Panc1 (cell line): ENCODE measurements at places on chromosomes 3 and 15.

- DNase-seq = no peak
- H3K4me3 ChIP-seq = no peak overlapping the region
- no peaks in the 10 kb centered on the region for H3K27me3 ChIP-seq
- H3K4me1 ChIP-seq = no peaks in the 10 kb centered on the region
- no peaks in the 10 kb centered on the region for H3K36me3 ChIP-seq
Measured at GRCh38 chr3:154188437-154188836, 67.2 kb downstream of the ARHGEF26 start.

GRCh38 chr3:27756877-27757276, 34.8 kb upstream of the EOMES start:
- no peaks in the 10 kb centered on the region for H3K36me3 ChIP-seq
- no peak overlapping the region for H3K27ac ChIP-seq
- H3K4me3 ChIP-seq = no peak overlapping the region
- DNase-seq = no peak
- no peaks in the 10 kb centered on the region for H3K27me3 ChIP-seq

DNA sequence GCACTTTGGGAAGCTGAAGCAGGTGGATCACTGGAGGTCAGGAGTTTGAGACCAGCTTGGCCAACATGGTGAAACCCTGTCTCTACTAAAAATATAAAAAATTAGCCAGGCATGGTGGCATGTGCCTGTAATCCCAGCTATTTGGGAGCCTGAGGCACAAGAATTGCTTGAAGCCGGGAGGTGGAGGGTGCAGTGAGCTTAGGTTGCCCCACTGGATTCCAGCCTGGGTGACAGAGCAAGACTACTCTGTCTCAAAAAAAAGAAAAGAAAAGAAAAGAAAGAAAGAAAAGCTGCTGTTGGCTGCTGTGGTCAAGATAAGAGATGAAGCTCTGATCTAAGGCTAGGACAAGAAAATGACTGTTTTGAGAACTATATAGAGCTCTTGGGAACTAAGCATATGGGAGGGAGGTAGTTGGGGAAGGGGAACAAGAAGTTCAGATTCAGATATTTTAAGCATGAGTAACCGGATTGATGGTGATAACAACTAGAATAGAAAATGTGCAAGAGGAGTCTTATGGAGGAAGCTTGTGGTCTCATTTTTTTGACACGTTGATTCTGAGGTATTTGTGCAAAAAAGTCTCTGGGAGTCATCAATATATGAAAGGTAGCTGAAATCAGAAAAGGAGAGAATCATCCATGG, 25.7 kb downstream of the DNAH12 start:
- H3K27ac ChIP-seq = no peak overlapping the region
- no peak overlapping the region for H3K4me3 ChIP-seq
- no peak for DNase-seq
- no peaks in the 10 kb centered on the region for H3K27me3 ChIP-seq
- H3K4me1 ChIP-seq = no peaks in the 10 kb centered on the region

GRCh38 chr15:95712785-95713184, 617.7 kb upstream of the NR2F2 start:
- H3K4me1 ChIP-seq = no peaks in the 10 kb centered on the region
- H3K4me3 ChIP-seq = no peak overlapping the region
- no peak for DNase-seq
- H3K27me3 ChIP-seq = no peaks in the 10 kb centered on the region

GRCh38 chr3:61926923-61927322, 365.6 kb downstream of the PTPRG start:
- no peak overlapping the region for H3K27ac ChIP-seq
- H3K27me3 ChIP-seq = no peaks in the 10 kb centered on the region
- no peaks in the 10 kb centered on the region for H3K36me3 ChIP-seq
- no peak for DNase-seq

GRCh38 chr3:145333931-145334330, 827.1 kb downstream of the PLOD2 start:
- H3K4me3 ChIP-seq = no peak overlapping the region; the same call in 1 of the 2 replicates
- no peak overlapping the region for H3K27ac ChIP-seq
- no peaks in the 10 kb centered on the region for H3K4me1 ChIP-seq
- no peaks in the 10 kb centered on the region for H3K36me3 ChIP-seq
- DNase-seq = no peak
- no peaks in the 10 kb centered on the region for H3K27me3 ChIP-seq
